ENCODE measurements at places on chromosomes 1 and 21.

GRCh38 chr1:177912991-177913390, 56.9 kb downstream of the SEC16B start:
- no peak for DNase-seq

DNA sequence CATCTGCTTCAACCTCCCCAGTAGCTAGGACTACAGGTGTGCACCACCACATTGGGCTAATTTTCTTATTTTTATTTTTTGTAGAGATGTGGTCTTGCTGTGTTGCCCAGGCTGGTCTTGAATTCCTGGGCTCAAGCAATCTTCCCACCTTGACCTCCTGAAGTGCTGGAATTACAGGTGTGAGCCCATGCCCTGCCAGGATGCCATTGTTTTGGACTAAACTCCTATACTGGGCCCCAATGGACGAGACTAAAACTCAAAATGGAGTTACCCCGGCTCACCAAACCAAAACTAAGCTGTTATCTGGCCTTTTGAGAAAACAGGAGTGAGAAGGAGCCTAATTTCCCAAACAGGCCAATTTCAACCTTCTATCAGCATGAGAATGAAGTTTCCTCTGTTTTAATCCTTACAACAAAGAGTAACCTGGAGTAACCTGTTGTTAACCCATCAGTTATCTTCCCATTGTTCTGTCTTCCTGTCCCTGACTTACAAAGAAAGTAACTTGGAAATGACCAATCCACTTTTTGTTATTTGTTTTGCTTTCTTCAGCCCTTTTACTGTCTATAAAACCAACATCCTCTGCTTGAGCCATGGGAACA, 29.6 kb downstream of the DMRTA2 start:
- DNase-seq: no peak

GRCh38 chr1:91020486-91020885, 1.3 kb downstream of the ZNF644 start:
- no peak for DNase-seq

GRCh38 chr1:114737314-114737849, 20.4 kb downstream of the CSDE1 start:
- DNase-seq: no peak

DNA sequence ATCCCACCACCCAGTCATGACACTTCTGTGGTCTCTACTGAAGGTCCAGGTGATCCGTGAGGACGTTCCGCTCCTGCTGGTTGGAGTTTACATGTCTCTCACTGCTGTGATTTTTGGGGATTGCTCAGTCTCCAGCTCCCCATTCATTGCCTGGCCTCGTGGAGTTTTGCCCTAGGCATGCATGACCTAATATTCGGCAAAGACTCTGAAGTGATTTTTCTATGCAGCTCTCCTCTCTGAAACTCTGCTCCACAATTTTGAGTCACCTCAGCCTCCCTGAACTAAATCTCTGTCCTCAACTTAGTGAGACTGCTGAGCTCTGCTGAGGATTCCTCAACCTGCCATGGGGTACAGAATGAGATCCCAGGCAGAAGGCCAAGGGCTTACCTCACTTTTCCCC, 174.4 kb upstream of the FGGY start:
- no peak for DNase-seq

GRCh38 chr1:61496501-61496900, 228.4 kb downstream of the TM2D1 start:
- DNase-seq: no peak

DNA sequence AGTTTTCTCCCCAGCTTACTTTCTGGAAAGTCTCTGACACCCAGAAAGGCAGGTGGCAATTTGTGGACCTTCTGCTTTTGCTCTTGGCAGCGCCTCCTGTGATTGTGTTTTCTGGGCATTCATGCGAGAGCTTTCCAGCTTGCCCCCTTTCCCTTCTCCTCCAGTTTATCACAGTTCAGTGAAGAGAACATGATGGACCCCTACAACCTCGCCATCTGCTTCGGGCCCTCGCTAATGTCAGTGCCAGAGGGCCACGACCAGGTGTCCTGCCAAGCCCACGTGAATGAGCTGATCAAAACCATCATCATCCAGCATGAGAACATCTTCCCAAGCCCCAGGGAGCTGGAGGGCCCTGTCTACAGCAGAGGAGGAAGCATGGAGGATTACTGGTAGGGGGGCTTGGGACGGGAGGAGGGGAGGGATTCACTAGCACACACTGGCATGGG, 24.3 kb upstream of the IKBKE start:
- no peak for DNase-seq

GRCh38 chr21:28485301-28486022, 507.2 kb downstream of the LTN1 start:
- DNase-seq: no peak

DNA sequence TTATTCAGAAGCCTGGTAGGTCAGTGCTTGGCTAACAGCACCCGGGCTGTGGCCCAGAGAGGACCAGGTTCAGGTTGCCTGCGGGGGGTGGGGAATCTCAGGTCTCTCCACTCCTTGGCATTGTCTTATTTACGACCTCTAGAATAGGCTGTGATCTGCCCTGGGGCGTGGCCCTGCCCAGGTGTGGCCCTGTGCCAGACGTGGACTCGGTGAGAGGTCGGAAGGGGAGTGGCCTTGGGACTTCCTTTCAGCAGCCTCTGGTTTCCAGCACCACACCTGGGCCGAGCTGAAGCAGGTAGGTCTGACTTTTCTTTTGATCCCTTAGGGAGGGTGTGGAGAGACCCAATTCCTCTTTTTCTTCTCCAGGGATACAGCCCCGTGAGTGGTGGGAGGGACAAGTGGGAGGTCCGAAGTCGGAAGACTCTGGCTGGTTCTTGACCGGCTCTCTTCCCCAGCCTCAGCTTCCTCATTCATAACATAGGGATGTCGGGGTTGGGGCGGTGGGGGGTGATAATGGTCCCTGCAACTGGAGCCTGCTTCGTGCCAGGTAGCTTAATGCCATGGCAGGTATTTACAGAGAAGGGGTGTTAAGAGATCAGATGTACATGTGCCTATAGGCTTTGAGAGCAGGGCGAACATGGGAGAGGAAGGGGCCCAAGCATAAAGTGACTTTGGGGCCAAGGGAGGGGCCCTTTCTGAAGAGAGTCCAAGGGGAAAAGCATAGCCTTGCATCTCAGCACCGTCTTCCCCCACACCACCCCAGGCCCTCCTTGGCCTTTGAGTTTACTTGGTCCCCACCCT, 16.5 kb downstream of the ACOT11 start:
- DNase-seq: no peak

GRCh38 chr1:41097105-41097504, 75.6 kb upstream of the SLFNL1 start:
- DNase-seq: no peak

GRCh38 chr1:179327679-179328078, 34.1 kb downstream of the SOAT1 start:
- DNase-seq: no peak

GRCh38 chr1:244028701-244029100, 22.4 kb upstream of the ZBTB18 start:
- no peak for DNase-seq

DNA sequence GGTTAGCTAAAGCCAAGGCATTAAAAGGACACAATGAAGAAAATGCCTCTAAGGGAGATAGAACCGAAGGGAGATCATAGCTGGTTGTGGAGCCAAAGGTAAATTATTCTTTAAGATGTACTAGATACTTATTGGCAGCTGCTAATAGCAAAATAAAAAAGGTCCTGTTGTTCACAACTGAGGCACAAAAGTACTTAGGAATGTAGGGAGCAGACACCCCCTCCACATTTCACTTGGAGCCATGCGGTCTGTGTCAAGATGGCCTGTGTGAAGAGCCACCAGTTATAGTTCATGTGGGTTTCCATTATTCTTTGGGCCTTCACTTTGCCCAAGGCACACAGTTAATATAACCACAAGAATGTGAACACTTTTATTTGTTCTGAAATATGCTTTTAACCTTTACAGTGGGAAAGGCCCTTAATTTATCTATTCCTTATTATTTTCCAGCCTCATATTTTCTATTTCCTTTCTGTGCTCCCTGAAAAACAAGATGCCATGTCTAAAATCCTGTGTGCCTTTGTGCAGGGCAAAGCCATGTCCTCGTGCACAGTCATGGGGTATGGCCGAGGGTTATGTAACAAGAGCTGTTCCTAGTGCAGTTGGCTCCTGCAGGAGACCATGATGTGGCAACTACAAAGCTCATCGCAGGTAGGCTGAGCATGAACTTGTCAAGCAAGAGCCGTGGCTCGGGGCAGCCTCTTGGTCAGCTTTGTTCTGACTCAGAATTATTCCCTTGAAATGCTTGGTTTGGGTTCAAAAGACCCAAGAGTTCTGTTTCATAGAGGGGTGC, 16.2 kb upstream of the WDR26 start:
- DNase-seq: no peak

DNA sequence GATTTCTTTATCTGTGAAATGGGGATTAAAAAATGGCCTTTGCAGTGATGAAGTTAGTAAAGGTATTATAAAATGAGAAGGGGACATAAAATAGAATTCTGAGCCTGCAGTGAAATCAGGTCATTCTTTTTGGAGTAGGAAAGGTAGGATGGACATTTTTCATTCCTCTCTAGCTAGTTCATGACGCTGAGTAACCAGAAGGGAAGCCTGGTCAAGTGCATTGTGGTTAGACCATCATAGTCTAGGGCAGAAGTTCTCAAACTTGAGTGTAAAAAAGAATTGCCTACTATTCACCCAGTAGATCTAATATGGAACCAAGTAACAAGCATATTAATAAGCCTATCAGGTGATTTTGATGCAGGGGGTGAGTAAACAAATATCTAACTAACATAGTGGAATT, 50.8 kb downstream of the TGFB2 start:
- DNase-seq: no peak

DNA sequence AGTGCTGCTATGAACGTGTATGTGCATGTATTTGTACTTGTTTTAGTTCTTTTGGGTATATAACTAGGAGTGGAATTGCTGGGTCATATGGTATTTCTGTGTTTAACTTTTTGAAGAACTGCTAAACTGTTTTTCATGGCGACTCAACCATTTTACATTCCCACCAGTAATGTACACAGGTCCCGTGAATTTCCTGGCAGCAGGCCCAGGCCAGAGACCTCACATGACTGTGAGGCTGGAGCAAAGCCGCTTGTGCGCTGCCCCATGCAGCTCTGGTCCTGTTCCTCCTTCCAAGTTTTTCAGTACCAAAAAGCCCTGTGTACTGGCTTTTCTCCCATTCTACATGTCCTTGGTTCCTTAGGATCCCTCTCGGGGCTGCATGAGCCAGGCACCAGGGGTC, 29.6 kb downstream of the ACOT11 start:
- no peak for DNase-seq

DNA sequence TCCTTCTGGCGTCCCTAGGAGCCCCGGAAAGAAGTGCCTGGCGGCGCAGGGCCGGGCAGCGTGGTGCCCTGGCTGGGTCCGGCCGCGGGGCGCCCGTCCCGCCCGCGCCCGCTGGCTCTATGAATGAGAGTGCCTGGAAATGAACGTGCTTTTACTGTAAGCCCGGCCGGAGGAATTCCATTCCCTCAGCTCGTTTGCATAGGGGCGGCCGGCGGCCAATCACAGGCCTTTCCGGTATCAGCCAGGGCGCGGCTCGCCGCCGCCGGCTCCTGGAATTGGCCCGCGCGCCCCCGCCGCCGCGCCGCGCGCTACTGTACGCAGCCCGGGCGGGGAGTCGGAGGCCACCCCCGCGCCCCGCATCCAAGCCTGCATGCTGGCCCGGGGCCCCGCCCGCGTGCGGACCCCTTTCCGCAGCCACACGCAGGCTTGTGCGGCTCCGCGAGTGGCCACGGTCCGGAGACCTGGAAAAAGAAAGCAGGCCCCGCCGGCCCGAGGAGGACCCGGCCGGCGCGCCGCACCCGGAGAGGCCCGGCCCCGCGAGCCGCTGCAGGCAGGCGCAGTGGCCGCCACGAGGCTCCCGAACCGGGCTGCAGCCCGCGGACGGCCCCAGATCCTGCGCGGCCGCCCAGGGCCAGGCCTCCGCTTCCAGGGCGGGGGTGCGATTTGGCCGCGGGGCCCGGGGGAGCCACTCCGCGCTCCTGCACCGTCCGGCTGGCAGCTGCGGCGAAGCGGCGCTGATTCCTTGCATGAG, 160.4 kb downstream of the RUNX1 start:
- peak; percentile 54 for DNase-seq

Data from stimulated activated CD8-positive, alpha-beta memory T cell treated with anti-CD3 and anti-CD28 coated beads, Interleukin-2, amount 100 ng/mL, for 1 hour (primary cell).